SJCRH30 (cell line): ENCODE measurements at places on chromosomes 1 and 21.

- DNase-seq, result peak; percentile 39
Measured at GRCh38 chr1:113811156-113811887, 954 bp downstream of the RSBN1 start.

- no peak for DNase-seq
Measured at GRCh38 chr1:232363008-232363407, 266.9 kb downstream of the SIPA1L2 start.

DNA sequence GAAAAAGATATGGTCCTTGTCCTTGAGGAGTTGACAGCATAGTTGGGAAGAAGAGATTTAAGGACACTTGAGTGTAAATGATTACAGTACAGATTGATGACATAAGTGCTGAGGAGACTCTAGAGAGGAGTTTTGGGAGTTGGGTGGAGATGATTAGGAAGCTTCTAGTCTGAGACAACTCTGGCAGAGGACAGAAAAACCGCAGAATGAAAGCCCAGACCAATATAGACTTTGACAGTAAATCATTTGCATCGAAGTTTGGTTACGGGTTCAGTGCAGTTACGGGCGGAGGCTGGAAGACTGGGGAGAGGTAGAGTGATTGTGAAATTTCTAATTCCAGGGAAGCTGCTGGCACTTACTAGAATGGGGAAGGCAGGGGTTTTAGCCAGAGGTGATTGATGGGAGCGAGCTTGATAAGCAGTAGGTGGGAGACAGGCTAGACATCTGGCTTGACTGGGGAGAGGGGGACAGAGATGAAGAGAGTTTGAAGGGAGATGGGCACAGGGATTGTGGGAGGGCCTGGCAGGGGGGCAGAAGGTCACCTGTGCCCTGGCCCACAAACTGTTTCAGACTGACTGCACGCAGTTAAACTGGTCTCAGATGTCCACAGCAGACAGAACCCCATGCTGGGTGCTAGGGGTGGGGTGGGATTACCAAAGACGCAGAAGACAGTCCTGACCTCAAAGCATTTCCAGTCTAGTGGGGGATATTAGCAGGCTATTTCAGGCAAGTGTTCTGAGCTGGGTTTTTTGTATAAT is 20.1 kb downstream of the SH2D2A start:
- DNase-seq, result no peak

DNA sequence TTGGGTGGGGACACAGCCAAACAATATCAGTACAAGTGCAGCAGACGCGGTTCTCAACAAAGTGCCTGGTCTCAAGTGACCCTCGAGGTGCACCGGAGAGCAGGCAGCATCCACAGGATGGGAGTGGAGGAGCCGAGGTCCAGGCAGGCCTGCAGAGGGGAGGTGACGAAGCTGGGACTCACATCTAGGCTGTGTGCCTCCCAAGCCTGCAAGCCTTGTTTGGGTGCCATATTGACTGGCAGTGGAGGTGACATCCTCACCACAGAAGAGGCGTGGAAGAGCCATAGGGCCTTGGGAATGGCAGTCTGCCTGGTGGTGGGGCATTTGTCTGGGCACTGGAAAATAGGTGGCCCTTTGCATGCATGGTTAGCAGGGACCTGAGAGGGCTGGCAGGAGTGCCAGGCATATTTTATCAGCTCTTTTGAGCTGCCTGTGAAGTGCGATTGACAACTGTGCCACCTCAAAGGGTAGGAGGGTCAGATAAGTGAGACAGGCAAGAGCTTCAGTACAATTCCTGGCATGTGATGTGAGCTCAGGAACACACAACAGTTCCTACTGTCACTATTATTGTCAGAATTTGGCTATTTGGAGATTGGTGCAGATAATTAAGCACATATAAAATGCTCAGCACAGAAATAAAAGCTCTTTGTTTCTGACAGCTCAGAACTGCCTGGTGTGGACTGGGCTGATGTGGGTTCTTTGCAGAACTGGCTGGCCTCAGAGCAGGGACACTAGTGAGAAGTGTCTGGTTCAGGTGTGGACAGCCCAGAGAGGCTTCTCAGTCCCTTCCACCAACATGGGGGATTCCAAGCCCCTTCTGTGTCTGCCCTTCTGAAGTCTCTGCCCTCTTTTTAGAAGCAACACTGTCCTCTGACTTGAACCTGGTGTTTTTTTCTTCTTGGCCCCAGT is 347.6 kb upstream of the AJAP1 start:
- DNase-seq, result no peak

- peak; percentile 80 for DNase-seq
Measured at GRCh38 chr1:39788758-39789570, at the start of gene BMP8B. Gene BMP8B (minus strand): TSS chr1:39788865. CDS start chr1:39788485, 380 bp downstream.

DNA sequence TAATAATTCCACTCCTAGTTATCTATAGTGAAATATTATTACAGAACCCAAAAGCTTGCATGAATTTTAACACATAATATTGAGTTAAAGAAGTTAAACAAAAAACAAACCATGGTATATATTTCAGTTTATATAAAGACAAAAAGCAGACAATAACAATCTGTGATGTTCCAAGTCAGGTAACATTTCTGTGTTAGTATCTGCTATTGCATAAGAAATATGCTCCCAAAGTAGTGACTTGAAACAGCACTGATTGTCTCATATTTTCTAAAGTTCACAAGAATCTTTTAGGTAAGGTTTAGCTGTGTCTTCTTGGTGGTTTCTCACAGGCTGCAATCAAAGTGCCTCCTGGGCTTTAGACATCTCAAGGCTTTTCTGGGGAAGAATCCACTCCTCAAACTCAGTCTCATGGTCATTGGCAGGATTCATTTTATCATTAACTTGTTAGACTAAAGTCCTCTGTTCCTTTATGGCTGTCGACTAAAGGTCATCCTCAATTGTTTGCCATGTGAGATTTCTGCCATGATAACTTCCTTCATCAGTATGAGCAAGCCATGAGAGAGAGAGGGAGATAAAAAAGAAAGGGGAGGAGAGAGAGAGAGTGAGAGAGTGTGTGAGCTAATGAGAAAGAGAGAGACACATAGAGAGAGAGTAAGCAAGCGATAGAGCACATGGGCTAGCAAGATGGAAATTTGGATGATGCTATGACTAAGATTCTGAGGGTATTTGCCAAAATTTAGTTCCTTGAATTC is 19.9 kb downstream of the GBP1 start:
- no peak for DNase-seq
